ENCODE measurements at places on chromosomes 7 and 10. TPM values are rescaled to one million over a fixed set of nuclear protein-coding genes. Genes with fewer than 3 reads are reported as not detected.
A peak's percentile ranks its signal among the peaks of the same experiment; 100 is the strongest.

DNA sequence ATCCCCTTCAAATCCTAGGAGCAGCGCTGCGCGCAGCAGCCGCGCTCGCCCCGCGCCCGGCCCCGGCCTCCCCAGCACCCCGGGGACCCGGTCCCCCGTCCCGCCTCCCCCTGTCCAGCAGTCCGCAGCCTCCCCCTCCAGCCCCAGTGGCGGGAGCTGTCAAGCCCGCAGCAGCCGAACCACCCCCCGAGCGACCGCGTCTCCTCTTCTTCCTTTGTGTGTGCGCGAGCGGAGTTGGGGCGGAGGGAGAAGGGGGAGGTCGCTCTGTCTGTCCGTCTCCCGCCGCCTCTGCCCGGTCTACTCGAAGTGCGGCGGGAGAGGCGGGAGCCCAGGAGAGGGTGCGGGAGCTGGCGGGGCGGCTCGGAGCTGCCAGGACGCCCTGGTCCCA is 375 bp upstream of the CHN2 start:
- peak overlapping the region; percentile 41 for H3K4me3 ChIP-seq
- H3K27ac ChIP-seq: peak overlapping the region; percentile 57
- no peaks in the 10 kb centered on the region for H3K36me3 ChIP-seq
- H3K4me1 ChIP-seq: peaks cover 8% of the 10 kb centered on the region
- H3K27me3 ChIP-seq: peaks cover 16% of the 10 kb centered on the region

The DENND2A gene
- polyA plus RNA-seq: 22.2 TPM

GRCh38 chr10:123559066-123559822 is 106.9 kb upstream of the GPR26 start:
- H3K27me3 ChIP-seq: no peaks in the 10 kb centered on the region
- no peaks in the 10 kb centered on the region for H3K4me1 ChIP-seq
- peak; percentile 82 for DNase-seq
- no peak overlapping the region for H3K4me3 ChIP-seq
- no peak overlapping the region for H3K27ac ChIP-seq

- no peak for DNase-seq
- no peak overlapping the region for H3K4me3 ChIP-seq
- no peak overlapping the region for H3K27ac ChIP-seq
- H3K27me3 ChIP-seq: peaks cover 3% of the 10 kb centered on the region
- H3K4me1 ChIP-seq: no peaks in the 10 kb centered on the region
These were observed 29.6 kb upstream of the FAM20C start for GRCh38 chr7:162632-163297.

DNA sequence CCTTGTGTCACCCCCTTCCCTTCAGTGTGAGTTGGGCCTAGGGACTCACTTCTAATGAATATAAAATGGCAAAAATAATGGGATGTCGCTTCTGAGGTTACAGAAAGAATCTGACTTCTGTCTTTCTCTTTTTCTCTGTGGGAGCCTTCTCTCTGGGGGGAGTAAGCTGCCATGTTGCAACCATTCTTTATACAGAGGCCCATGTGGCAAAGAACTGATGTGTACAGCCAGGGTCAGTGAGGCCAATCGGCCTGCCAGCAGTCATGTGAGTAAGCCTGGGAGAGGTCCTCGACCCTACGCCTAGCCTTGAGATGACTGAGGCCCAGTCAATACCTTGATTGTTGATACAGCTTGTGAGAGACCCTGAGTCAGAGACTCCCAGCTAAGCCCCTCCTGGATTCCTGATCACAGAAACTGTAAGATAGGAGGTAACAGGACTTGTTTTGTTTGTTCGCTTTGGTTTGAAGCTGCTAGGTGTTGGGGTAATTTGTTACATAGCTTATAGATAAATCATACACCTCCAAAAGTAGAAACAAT is 1.7 kb downstream of the TCAF1 start:
- H3K27me3 ChIP-seq: no peaks in the 10 kb centered on the region
- no peaks in the 10 kb centered on the region for H3K36me3 ChIP-seq
- no peak overlapping the region for H3K4me3 ChIP-seq
- H3K4me1 ChIP-seq: peaks cover 26% of the 10 kb centered on the region
- H3K27ac ChIP-seq: peak overlapping the region; percentile 92
- DNase-seq: no peak

The GBF1 gene
- polyA plus RNA-seq: 8.4 TPM

DNA sequence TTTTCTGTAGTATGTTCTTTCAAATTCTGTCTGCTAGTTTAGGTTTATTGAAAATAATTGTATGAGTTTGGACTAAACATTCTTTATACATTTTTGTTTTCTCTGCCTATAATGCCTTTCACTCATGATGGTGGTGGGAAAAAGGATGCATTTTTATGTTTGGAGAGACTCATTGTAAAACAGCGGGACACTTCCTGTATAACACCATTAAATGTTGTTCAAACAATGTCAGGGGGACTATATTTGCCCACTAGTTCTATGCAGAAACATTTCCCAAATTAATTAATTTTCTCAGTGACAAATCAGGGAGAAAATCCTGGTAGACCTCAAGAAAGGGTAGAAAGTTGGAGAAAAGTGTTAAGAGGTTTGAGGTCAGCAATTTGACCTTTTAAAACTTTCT is 207.7 kb downstream of the MALRD1 start:
- no peak overlapping the region for H3K27ac ChIP-seq
- DNase-seq: no peak
- no peaks in the 10 kb centered on the region for H3K4me1 ChIP-seq
- H3K4me3 ChIP-seq: no peak overlapping the region
- no peaks in the 10 kb centered on the region for H3K36me3 ChIP-seq

DNA sequence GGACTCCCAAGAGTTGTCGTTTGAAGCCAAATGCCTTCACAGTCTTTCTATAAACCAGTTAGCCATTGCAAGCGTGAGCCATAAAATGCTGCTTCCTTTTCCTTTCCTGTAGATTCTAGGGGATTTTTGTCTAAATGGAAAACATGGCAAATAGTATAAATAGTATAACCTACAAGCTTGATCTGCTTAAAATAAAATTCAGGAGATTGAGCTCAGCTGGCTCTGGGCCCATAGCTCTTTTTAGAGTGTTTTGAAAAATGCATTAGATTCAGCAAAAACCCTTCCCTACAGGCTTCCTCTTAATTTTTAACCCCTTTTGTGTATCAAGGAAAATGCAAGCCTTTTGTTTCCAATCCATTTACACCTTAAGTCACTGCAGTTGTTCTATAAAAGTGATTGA is 190.1 kb upstream of the GDF10 start:
- DNase-seq: no peak
- H3K36me3 ChIP-seq: no peaks in the 10 kb centered on the region
- H3K4me1 ChIP-seq: no peaks in the 10 kb centered on the region
- no peak overlapping the region for H3K27ac ChIP-seq

GRCh38 chr10:95475003-95475383 is 86.2 kb downstream of the SORBS1 start:
- DNase-seq: no peak
- H3K27ac ChIP-seq: peak overlapping the region; percentile 96
- no peaks in the 10 kb centered on the region for H3K36me3 ChIP-seq
- peaks cover 99% of the 10 kb centered on the region for H3K4me1 ChIP-seq
- no peak overlapping the region for H3K4me3 ChIP-seq

GRCh38 chr10:54985732-54986131 is 184.7 kb upstream of the PCDH15 start:
- DNase-seq: no peak
- H3K36me3 ChIP-seq: no peaks in the 10 kb centered on the region
- H3K4me3 ChIP-seq: no peak overlapping the region
- no peaks in the 10 kb centered on the region for H3K27me3 ChIP-seq
- H3K4me1 ChIP-seq: no peaks in the 10 kb centered on the region

DNA sequence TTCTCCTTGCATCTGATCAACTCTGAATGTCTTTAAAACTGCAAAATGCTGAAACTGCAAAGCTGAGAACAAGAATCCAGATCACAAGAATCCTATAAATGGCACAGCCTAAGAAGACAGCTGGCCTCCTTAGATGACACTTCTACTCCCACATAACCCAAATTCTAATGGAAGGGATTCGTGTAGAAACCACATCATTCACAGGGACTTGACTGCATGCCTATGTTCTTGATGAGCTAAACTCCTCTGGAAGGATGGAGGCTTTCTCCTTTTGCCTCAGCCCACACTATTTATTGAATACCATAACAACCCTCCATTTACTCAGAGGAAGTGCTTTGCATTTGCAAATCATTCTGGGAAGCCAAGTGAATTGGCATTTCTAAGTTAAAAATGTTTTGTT is 252.5 kb upstream of the VWC2 start:
- H3K27ac ChIP-seq: no peak overlapping the region
- no peaks in the 10 kb centered on the region for H3K4me1 ChIP-seq
- H3K4me3 ChIP-seq: no peak overlapping the region
- no peaks in the 10 kb centered on the region for H3K27me3 ChIP-seq
- DNase-seq: no peak

- no peak overlapping the region for H3K27ac ChIP-seq
- H3K4me3 ChIP-seq: no peak overlapping the region
- peak; percentile 61 for DNase-seq
- no peaks in the 10 kb centered on the region for H3K4me1 ChIP-seq
These were observed 173.0 kb upstream of the LANCL2 start for GRCh38 chr7:55191926-55192692.

The GPR85 gene
- polyA plus RNA-seq: 0.46 TPM

The CEP55 gene
- 1.8 TPM for polyA plus RNA-seq

All from sigmoid colon (tissue), 7 donors.